Stimulated activated CD4-positive, alpha-beta T cell treated with anti-CD3 and anti-CD28 coated beads, TNF-alpha, amount 100 ng/mL, for 1 hour (primary cell): ENCODE measurements at places on chromosomes 7 and 10.

DNA sequence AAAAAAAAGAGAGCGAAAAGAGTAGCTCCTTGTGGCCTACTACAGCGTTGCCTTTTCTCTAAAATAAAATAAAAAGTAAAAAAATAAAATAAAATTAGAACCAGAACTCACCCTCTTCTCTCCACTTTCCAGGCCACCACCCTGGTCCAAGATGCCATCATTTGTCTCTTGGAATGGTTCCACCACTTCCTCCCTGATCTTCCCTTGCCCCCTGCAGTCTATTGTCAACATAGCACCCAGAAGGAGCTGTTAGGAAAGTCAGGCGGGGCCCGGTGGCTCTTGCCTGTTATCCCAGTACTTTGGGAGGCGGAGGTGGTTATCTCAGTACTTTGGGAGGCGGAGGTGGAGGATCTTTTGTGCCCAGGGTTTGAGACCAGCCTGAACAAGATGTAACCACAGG is 7.6 kb upstream of the GRID2IP start:
- DNase-seq: no peak

GRCh38 chr7:6159097-6159483 is 113.3 kb downstream of the CYTH3 start:
- no peak for DNase-seq

- no peak for DNase-seq
Observed at GRCh38 chr7:100022621-100023020, 7.2 kb downstream of the ZKSCAN1 start.

- no peak for DNase-seq
Observed at GRCh38 chr7:17027143-17027788, 145.5 kb upstream of the AGR3 start.

- no peak for DNase-seq
Observed at GRCh38 chr7:119996634-119997033, 276.3 kb upstream of the KCND2 start.

DNA sequence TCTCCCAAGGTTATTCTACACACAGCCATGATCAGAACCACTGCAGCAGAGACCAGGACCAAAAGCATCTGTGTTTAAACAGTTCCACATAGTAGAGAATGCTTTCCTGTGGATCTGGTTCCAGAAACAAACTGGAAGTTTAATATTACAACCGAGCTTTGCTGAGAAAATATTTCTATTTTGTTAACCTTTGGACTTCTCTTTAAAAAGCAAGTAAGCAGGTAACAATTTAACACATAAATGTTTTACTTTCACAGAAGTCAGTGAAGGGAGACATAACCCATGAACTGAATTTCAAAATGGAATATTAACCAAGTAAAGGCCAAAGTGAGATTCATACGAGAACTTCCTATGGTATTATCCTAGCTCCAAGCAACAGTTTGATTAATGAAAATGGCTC is 98.6 kb upstream of the PHYHIPL start:
- DNase-seq: no peak

DNA sequence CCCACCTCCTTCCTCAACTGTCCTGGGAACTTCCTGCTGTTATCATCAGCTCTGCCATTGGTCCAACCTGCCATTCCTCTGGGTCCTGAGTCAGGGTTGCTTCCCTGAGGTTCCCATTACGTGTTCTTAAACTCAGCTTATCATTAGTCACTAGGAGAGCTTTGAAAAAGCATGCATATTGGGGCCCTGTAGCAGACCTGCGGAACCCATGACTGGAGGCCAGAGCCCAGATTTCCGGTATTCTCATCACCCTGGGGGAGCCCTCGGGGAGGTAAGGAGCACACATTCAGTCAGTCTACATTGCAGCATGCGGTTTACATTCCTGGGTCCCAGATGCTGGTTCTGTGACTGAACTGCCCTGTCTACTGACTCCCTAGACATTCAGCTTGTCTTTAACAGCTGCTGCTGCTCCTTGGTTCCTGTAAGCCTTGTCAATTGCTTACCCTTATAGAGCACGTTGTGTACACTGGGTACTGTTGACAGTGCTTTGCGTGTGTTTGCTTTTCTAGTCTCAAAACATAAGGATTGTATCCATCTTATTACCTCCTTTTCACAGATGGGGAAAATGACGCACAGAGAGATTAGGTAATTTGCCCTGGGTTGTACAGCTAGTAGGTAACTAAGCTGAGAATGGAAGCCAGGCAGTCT is 12.8 kb downstream of the CDHR3 start:
- no peak for DNase-seq
